ENCODE measurements at places on chromosomes 1 and 21. TPM values are rescaled to one million over a fixed set of nuclear protein-coding genes. Genes with fewer than 3 reads are reported as not detected.
A peak's percentile ranks its signal among the peaks of the same experiment; 100 is the strongest.

DNA sequence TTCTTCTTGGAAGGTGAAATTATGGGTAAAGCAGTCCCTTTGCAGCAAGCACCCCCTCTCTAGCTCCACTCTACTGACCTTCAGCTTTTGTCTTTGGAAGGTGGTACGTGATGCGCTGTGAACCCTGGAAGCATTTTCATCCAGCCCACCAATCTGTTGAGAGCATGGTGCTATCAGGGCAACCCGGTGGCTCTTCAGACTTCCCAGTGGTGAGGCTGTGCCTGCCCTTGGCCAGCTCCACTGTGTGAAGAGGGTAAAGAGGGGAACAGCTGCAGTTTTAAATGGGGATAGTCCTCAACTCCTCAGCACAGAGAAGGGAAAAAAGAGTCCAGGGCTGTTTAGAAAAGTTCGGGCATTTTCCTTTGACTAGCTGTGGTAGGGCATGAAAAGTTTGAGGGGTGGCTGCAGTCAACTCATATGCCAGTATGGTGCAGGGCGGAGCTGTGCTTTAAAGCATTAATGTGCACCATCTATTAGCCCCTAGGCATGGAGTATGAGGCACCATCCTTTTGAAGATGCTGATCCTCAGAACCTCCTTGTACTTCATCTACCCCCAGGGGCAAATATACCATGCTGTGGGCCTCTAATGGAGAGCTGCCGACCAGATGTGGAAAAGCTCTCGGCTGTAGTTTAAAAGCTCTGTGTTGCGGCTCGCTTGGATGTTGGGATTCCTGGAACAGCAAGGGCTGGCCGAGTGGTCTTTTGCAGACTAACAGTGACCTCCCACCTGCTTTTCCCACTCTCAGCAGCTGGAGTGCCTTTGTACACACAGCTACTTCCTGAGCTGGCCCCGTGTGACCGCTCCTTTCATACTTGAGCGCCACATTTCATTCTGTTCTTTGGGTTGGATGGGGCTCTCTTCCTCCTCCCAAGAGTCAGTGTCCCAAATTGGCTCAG, 123.0 kb downstream of the PEX14 start:
- no peaks in the 10 kb centered on the region for H3K36me3 ChIP-seq
- no peaks in the 10 kb centered on the region for H3K27me3 ChIP-seq
- no peak overlapping the region for H3K27ac ChIP-seq
- no peak for DNase-seq

- H3K4me1 ChIP-seq = no peaks in the 10 kb centered on the region
- H3K27me3 ChIP-seq = no peaks in the 10 kb centered on the region
- no peak for DNase-seq
- H3K27ac ChIP-seq = no peak overlapping the region
These were observed 10.3 kb downstream of the CD2 start for GRCh38 chr1:116764466-116764898.

- H3K4me1 ChIP-seq = no peaks in the 10 kb centered on the region
- H3K4me3 ChIP-seq = no peak overlapping the region
- peak; percentile 57 for DNase-seq
- no peaks in the 10 kb centered on the region for H3K36me3 ChIP-seq
- no peaks in the 10 kb centered on the region for H3K27me3 ChIP-seq
These were observed 64.6 kb upstream of the FMN2 start for GRCh38 chr1:240027059-240027462.

Gene CCDC181
- 3.7 TPM for total RNA-seq

DNA sequence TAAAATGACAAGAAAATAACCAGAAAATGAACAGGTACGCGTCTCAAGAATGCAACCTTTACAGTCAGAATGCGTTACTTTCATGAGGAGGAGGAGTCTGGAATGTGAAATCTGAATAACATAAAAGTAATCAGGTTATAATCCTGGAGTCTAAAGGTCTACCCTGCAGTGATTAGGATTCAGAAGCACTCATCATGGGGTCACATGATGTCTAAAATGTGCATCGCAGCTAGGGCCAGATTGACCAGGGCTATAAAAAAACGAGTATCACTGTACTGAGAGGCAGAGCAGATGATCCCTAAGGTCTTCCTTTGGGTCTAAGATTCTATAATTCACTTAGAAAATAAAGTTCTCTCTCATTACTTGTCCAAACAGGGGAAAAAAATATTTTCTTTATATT, 7.4 kb downstream of the EIF2D start:
- no peak overlapping the region for H3K27ac ChIP-seq

- peak; percentile 51 for DNase-seq
- H3K36me3 ChIP-seq = no peaks in the 10 kb centered on the region
- H3K27ac ChIP-seq = no peak overlapping the region
- peaks cover 18% of the 10 kb centered on the region for H3K4me1 ChIP-seq
These were observed 65.6 kb downstream of the PRKCZ start for GRCh38 chr1:2115702-2116341.

Gene ORC1
- total RNA-seq = 49.0 TPM

Gene PLXNA2
- 1.5 TPM for total RNA-seq

Data from H1 (cell line).